ENCODE measurements at places on chromosomes 3 and 15.

GRCh38 chr3:170189398-170190256 is 8.1 kb upstream of the PHC3 start:
- no peak for DNase-seq

DNA sequence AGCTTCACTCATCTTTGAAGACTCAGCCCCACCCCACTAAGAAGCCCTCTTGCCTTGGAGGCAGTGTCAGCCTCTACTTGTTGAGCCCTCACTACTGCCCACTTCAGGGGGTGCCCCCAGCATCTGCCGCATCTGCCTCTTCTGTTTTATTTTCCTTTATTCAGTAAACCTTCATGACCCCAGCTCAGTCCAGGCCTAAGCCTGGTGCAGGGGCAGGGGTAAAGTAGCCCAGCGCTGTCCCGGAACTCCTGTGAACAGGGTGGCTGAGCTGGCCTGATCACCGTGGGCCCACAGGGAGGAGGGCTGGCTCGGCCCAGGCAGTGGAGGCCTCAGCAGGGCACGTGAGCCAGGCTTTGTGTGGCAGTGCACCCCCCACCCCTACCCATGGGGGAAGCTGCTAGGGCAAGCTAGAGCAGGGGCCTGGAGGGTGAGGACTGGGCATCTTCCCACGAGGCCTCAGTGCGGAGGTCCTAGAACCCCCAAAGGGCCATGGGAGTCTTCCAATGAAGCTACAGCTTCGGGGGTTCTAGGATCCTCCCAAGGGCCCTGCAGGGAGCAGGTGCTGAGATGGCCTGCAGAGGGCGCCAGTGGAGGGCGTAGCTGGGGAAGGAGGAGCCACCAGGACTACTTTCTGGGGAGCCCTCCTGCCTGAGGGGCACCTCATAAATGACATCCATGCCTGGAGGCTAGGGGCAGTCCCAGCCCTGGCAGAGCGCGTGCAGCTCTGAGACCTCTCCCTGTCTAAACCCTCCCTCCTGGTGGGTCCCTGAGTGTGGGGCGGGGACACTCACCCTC is 36.0 kb downstream of the TSPAN3 start:
- peak; percentile 32 for DNase-seq

GRCh38 chr3:181724192-181724965 is 12.7 kb downstream of the SOX2 start:
- DNase-seq, result no peak

DNA sequence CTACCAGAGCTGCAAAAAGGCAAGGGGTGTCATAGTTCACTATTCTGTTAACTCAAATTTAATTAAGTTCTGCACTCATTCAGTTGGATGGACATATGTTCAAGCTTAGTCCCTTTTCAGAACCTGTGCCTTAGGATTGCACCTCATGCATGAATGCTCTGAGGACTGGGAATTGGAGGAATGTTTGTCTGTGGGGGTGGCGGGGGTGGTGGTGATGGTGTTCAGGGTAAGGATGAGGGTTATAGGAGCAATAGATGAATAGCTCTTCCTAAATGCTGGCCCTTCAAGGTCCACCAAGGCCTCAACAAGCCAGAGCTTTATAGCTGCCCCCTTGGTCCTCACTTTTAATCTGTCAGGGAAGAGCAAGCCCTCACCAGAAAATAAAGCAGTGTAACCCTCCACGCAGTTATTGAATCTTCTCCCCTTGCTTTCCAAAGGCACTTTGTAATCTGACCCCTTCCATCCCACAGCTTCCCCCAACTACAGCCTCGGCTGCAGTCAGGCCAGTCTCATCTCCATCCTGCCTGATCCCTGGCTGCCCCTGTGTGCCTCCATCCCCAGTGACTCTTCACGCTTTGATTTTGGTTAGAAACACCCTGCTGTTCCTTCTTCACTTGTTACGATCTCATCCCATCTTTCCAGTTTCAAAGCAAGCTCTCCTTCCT is 221.6 kb upstream of the LMCD1 start:
- DNase-seq, result no peak

- DNase-seq, result no peak
Observed at GRCh38 chr3:183244981-183245476, 8.0 kb upstream of the B3GNT5 start.

DNA sequence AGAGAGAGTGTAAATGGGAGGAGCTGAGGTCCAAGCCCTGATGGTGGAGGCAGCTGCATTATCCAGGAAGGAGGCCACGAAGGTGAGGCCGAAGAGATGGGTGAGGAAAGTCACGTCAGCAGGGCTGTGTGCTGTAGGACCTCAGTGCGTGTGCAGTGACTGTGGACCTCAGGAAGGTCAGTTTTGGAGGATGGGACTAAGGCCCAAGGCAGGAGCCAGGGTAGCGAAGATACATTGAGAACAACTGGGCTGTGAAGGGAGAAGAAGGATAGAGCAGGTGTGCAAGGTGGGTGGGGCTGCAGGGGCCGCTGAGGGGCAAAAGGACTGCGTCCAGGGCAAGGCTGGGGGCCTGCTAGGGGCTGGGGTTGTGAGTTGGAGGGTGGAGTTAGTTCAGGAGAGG is 4.9 kb downstream of the KLHL40 start:
- DNase-seq, result no peak

All from effector CD8-positive, alpha-beta T cell (primary cell).